Hematopoietic multipotent progenitor cell treated with erythropoietin and hydrocortisone succinate and interleukin-3 and kit ligand, for 4 days (in vitro differentiated cells): ENCODE measurements at places on chromosomes 6 and 20.

- DNase-seq, result no peak
Observed at GRCh38 chr6:73968221-73968757, 272.3 kb downstream of the CD109 start.

DNA sequence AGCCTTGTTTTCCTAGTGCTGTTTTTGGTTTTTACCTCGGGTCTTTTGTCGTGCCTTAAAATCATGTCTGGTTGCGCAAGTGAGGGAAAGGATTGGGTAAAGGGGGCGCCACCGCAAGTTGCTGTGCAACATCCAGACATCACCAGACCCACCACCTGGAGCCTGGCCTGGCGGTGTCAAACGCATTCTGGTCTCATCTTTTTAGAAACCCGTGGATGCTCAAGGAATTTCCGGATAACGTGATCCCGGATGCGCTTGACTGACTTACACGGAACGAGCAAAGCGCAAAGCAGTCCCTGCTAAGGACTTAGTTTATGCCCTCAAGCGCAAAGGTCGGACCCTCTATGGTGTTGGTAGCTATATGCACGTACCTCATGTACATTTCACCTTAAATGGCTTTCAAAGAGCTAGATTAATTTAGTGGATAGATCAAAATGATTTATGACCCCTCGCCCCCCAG lies 105.2 kb downstream of the OR2B2 start:
- DNase-seq, result peak; percentile 91

DNA sequence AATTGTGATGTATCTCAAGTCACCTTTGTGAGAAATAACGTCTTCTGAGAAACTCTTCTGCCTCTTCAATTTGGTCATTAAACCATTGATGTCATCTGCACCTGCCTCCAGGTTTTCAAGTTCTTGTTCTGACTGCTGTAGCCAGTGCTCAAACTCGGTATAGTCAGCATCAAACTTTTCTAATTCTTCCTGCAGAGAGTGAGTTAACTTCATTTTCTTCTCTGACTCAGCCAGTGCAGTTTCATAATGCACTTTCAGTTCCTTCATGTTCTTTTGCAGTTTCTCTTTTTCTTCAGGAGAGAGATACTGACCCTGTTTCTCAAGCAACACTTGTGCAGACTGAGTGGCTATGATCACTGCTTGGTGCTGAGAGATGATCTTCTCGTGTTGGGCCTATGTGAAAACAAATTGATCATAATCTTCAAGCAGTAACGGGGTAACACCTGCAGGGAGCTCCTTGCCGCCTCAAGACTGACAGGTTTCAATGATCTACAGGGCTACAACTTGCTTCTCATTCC lies 48.8 kb downstream of the DST start:
- no peak for DNase-seq

- no peak for DNase-seq
Observed at GRCh38 chr6:155676346-155676745, 220.7 kb upstream of the NOX3 start.

DNA sequence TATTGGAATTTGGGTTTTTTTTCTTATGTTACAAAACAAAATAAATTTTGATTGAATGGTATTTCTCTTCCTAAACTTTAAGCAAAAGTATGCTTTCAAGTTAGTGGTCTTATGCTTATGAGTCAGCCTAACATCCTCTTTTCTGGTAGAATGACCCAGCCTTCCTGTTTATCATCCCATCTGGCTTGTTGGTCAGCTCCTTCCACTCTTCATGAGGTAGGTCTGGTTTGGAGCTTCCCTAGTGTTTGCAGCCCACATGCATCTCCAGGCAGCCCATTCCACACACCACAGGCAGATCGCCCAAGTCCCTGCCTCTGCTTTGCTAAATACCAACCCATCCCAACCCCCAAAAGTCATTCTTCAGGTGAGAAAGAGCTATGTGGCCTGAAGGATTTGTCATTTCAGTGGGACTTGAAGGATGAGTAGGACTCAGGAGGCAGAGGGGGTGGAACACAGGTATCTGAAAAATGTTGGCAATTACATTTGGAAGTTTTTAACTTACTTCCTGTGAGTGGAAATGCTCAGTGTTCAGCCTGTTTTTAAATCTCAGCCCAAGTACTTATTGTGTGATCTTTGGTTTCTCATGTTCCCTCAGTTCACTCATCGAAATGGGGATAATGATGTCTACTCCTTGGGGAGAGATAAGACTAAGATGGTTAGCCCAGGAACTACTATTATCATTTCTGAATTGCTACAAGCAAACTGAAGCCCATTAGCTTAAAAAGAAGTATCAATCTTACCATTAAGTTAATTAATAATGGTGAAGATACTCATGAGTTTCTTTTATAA lies 294.0 kb downstream of the ADGB start:
- DNase-seq, result peak; percentile 91

DNA sequence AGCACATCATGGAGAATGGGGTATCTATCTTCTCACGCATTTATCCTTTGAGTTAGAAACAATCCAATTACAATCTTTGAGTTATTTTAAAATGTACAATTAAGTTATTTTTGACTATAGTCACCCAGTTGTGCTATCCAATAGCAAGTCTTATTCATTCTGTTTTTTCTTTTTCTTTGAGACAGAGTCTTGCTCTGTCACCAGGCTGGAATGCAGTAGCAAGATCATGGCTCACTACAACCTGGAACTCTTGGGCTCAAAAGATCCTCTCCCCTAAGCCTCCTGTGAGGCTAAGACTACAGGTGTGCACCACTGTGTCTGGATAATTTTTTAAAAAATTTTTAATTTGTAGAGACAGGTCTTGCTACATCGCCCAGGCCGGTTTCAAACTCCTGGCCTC lies 201.5 kb upstream of the ZNF217 start:
- no peak for DNase-seq

- DNase-seq, result no peak
Observed at GRCh38 chr6:107192830-107193229, 77.5 kb upstream of the BEND3 start.

- peak; percentile 67 for DNase-seq
Observed at GRCh38 chr6:80165143-80165542, 58.7 kb downstream of the BCKDHB start.

- no peak for DNase-seq
Observed at GRCh38 chr20:51826372-51826771, 24.1 kb upstream of the SALL4 start.

DNA sequence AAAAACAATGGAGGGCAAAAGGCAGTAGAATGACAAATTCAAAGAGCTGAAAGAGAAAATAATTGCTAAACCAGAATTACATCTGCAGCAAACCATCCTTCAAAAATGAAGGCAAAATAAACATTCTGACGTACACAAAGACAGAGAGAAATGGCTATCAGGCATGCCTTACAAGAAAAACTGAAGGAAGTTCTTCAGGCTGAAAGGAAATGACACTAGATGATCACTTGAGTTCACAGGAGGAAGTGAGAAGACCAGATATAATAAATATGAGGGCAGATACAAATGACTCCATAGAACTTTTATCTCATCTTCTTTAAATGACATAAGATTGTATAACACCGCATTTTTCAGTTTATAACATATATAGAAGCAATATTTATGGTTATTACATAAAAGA lies 30.0 kb downstream of the DZANK1 start:
- peak; percentile 29 for DNase-seq

- no peak for DNase-seq
Observed at GRCh38 chr6:68633972-68634725, 933 bp upstream of the ADGRB3 start.

GRCh38 chr6:47413752-47414422 lies 63.7 kb upstream of the CD2AP start:
- DNase-seq, result peak; percentile 89

- DNase-seq, result no peak
Observed at GRCh38 chr20:64159286-64159680, 5.0 kb upstream of the MYT1 start.
